ENCODE measurements at places on chromosomes 4 and X. TPM values are rescaled to one million over a fixed set of nuclear protein-coding genes. Genes with fewer than 3 reads are reported as not detected.

DNA sequence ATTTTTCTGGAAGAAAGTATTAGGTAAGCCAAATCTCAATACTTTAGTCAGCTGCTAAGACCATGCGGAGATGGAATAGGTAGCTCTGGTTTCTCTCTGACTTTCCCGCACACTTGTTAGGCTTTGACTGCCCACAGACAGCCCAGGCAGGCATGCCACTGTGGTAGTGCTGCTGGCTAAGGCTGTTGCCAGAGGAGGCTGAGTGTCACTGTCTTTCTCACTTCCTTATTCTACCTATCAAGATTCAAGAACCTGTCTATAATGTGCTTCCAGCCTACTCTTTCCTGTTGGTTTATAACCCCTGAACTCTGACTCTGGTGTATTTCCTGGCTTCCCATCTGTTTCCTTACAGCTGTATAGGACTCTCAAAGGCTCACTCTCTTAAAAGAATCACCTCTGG is 81.8 kb upstream of the TRPC5 start:
- no peaks in the 10 kb centered on the region for H3K27me3 ChIP-seq
- H3K4me1 ChIP-seq: no peaks in the 10 kb centered on the region
- no peaks in the 10 kb centered on the region for H3K36me3 ChIP-seq
- no peak overlapping the region for H3K27ac ChIP-seq
- DNase-seq: no peak
- H3K4me3 ChIP-seq: no peak overlapping the region

DNA sequence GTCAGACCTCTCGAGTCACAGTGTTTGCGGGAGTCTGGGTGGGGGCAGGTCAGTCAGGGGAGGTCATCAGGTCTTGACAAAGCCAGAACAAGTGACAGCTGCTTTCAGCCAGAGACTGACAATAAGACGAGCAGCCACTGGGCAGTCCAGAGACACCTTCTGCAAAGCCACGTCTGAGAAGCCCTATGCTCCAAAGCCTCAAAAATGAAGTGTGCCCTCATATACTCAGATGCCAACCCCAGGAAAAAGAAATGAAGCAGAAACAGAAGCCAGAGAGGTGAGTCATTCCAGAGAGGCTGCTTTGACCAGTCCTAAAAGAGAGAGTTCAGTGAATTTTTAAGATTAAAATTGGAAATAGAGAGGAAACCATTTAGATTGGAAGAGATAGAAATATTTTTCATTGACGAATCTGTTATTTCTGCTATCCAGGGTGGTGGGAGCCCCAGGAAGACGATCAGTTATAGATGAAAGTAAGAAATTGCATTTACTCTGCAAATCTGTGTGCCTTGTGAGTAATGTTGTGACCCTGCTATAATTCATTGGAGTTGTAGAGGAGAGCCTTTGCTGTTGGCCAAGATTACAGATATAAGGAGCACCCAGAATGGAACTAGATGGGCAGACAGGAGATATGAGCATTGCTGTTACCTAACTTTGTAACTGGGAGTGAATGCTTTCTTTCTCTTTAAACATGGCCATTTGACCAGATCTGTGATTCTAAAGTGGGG is 77.9 kb downstream of the LRRC66 start:
- no peak overlapping the region for H3K27ac ChIP-seq
- DNase-seq: no peak
- H3K27me3 ChIP-seq: no peaks in the 10 kb centered on the region
- H3K36me3 ChIP-seq: no peaks in the 10 kb centered on the region

DNA sequence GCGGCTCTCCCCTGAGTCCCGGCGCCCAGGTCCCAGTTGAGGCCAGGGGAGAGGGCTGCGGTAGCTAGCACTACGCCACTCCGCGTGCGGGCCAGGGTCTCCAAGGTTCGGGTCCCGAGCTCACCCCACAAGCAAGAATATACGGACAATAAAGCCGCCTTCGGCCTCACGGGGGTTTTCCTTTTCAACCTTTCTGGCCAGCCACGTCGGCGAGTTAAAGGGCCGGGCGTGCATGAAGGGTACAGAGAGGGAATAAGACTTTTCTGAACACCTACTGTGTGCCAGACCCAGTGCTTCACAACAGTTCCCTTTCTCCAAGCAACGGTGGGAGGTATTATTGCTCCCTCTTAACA is 138.5 kb upstream of the ZIC3 start:
- H3K27ac ChIP-seq: no peak overlapping the region
- H3K27me3 ChIP-seq: peaks cover 11% of the 10 kb centered on the region
- peaks cover 9% of the 10 kb centered on the region for H3K4me1 ChIP-seq
- no peak for DNase-seq
- H3K36me3 ChIP-seq: no peaks in the 10 kb centered on the region
- no peak overlapping the region for H3K4me3 ChIP-seq

GRCh38 chrX:44223150-44223549 is 120.3 kb downstream of the EFHC2 start:
- no peaks in the 10 kb centered on the region for H3K36me3 ChIP-seq
- H3K4me1 ChIP-seq: no peaks in the 10 kb centered on the region
- no peak overlapping the region for H3K4me3 ChIP-seq
- no peak for DNase-seq
- no peak overlapping the region for H3K27ac ChIP-seq

- no peak for DNase-seq
- H3K27me3 ChIP-seq: peaks cover 4% of the 10 kb centered on the region
- H3K4me3 ChIP-seq: no peak overlapping the region
Measured at GRCh38 chr4:37991623-37992410, 31.6 kb downstream of the PTTG2 start.

GRCh38 chr4:102438396-102439235 is 62.5 kb upstream of the NFKB1 start:
- DNase-seq: no peak
- H3K27ac ChIP-seq: no peak overlapping the region
- H3K4me1 ChIP-seq: peaks cover 8% of the 10 kb centered on the region
- H3K27me3 ChIP-seq: no peaks in the 10 kb centered on the region

The UGT2A1 gene
- total RNA-seq: not detected

The SORCS2 gene
- total RNA-seq: 29.5 TPM

All from glutamatergic neuron (in vitro differentiated cells).